ENCODE measurements at places on chromosomes 7 and 10.
A peak's percentile ranks its signal among the peaks of the same experiment; 100 is the strongest.

GRCh38 chr7:20249376-20249775 is 32.2 kb upstream of the MACC1 start:
- no peak for DNase-seq
- no peaks in the 10 kb centered on the region for H3K36me3 ChIP-seq
- H3K27me3 ChIP-seq, result peaks cover 4% of the 10 kb centered on the region
- H3K4me3 ChIP-seq, result no peak overlapping the region
- no peak overlapping the region for H3K27ac ChIP-seq
- H3K4me1 ChIP-seq, result no peaks in the 10 kb centered on the region

- H3K36me3 ChIP-seq, result peaks cover 7% of the 10 kb centered on the region
- H3K27me3 ChIP-seq, result peaks cover 57% of the 10 kb centered on the region
- H3K27ac ChIP-seq, result no peak overlapping the region
- no peak for DNase-seq
- no peak overlapping the region for H3K4me3 ChIP-seq
- H3K4me1 ChIP-seq, result no peaks in the 10 kb centered on the region
Observed at GRCh38 chr10:122484276-122485060, 23.1 kb downstream of the HTRA1 start.

GRCh38 chr7:36300696-36301350 is 88.8 kb upstream of the ANLN start:
- H3K27me3 ChIP-seq, result no peaks in the 10 kb centered on the region
- no peak overlapping the region for H3K27ac ChIP-seq
- no peak overlapping the region for H3K4me3 ChIP-seq
- no peaks in the 10 kb centered on the region for H3K36me3 ChIP-seq

- no peak overlapping the region for H3K27ac ChIP-seq
- no peak for DNase-seq
- H3K36me3 ChIP-seq, result no peaks in the 10 kb centered on the region
Observed at GRCh38 chr10:31299119-31299518, 19.9 kb upstream of the ZEB1 start.

DNA sequence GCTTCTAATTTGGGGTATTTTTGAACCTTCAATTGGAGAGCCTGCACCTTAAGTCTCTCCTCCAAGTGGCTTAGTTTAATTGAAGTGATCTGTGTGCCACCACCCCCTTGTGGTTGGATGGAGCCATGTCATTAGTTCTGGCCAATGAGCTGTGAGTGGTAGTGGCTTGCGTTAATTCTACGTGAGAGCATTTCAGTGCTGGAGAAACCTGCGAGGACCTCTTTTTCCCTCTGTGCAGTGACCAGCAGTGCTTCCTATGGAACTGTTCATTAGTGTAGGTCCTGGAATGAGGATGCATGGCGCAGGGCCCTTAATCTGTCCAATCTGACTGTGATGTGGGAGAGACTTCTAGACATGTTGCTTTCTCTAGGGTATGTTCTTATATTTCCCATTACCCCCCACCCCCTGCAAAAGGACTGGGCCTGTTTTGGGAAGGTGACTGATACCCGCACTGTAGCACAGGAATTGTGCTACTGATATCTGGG is 3.8 kb downstream of the HILPDA start:
- DNase-seq, result peak; percentile 68
- no peak overlapping the region for H3K27ac ChIP-seq
- no peaks in the 10 kb centered on the region for H3K27me3 ChIP-seq
- H3K36me3 ChIP-seq, result no peaks in the 10 kb centered on the region
- H3K4me3 ChIP-seq, result no peak overlapping the region

- peak; percentile 54 for DNase-seq
- H3K4me3 ChIP-seq, result peak overlapping the region; percentile 85
Observed at GRCh38 chr7:23469150-23469960, 936 bp downstream of the IGF2BP3 start.
